ENCODE measurements at places on chromosomes 13 and 19.

GRCh38 chr13:110331362-110331761 is 24.3 kb downstream of the COL4A2 start:
- no peak for DNase-seq

DNA sequence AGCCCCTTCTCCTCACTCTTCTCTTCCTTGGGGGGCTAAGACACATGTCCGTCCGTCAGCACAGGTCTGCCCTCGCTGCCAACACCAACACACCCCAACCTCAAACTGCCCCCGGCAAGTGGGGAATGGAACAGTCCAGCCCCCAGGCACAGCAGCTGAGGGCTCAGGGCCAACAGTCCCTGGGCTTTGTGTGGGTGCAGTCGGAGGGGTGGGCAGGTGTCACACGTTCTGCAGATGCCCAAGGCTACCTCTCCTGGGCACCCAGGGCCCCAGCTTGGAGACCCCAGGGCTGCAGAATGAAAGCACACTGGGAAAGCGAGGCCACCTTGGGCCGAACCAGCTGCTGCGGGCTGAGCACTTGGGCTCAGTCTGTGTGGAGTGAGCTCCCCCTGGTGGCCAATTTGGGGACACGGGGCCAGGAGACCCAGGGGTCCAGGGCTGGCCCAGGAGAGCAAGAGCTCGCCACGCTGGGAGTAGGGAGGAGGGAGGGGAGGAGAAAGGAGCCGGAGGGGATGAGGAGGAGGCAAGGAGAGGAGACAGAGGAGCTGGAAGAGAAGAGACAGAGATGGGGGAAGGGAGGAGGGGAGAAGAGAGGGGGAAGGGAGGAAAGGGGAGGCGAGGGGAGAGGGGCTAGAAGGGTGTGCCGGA is 14.0 kb upstream of the ATP8B3 start:
- DNase-seq, result peak; percentile 73

DNA sequence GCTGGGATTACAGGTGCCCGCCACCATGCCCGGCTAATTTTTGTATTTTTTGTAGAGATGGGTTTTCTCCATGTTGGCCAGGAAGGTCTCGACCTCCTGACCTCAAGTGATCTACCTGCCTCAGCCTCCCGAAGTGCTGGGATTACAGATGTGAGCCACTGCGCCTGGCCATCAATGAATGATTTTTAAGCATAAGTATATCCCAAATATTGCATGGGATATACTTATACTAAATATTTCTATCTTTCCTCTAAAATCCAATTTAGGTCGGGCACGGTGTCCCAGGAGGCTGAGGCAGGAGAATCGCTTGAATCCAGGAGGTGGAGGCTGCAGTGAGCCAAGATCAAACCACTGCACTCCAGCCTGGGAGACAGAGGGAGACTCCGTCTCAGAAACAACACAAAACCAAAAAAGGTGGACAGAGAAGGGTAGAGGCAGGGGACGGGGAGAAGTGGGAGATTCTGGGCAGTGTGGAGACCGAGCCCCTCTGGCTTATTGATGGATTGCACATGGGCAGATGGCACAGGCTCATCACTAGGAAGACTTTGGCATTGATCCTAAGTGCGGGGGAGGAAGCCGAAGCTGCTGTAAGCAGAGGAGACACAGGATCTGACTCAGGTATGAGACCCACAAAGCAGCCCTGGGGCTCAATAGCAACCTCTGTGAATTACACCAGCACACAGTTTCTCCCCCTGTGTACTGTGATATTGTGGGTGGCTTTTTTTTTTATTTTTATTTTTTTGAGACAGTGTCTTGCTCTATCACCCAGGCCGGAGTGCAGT is 13.5 kb downstream of the ARRDC5 start:
- no peak for DNase-seq

DNA sequence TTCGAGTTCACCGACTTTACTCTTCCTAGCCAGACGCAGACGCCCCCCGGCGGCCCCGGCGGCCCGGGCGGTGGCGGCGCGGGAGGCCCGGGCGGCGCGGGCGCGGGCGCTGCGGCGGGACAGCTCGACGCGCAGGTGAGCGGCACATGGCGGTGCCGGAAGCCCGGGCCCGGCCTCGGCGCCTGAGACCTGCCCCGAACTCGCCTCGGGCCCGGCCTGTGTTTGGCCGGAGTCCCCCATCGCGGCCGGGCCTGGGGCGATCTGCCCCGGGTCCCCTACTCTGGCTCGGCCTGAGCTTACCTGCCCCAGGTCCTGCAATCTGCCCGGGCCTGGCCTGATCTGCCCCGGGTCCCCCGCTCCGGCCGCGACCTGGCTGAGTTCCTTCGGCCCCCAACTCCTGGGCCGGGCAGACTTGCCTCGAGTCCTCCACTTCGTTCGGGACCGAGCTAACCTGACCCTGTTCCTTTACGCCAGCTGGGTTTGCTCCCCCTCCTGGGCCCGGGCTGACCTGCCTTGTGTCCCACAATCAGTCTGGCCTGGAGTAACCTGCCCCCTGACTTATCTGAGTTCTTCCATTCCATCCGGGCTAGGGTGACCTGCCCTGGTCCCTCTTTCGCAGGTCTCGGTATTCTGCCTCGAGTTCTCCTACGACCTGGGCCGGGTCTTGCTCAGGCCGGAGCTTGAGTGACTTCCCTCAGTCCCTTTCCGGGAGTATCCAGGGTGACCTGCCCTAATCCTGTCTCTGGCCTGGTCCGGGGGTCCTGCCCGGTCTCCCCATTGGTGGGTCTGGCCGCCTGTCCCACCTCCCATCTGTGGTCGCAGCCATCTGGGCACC is 764 bp downstream of the UPF1 start:
- peak; percentile 25 for DNase-seq

DNA sequence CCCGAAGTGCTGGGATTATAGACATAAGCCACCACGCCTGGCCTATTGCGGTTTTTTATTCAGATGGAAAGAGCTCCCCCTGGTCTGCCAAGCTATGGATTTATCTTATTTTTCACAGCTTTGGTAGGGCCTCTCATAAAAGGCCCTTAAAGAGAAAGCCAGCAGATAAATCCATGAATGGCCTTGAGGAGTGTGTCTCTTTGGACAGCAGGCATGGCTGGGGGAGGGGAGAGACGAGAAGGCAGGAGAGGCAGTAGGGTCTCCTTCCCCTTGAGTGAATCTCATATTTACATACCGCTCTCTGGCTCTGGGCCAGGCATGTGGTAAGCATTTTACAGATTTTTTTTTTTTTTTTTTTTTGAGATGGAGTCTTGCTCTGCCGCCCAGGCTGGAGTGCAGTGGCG is 25.2 kb downstream of the MARK4 start:
- no peak for DNase-seq

DNA sequence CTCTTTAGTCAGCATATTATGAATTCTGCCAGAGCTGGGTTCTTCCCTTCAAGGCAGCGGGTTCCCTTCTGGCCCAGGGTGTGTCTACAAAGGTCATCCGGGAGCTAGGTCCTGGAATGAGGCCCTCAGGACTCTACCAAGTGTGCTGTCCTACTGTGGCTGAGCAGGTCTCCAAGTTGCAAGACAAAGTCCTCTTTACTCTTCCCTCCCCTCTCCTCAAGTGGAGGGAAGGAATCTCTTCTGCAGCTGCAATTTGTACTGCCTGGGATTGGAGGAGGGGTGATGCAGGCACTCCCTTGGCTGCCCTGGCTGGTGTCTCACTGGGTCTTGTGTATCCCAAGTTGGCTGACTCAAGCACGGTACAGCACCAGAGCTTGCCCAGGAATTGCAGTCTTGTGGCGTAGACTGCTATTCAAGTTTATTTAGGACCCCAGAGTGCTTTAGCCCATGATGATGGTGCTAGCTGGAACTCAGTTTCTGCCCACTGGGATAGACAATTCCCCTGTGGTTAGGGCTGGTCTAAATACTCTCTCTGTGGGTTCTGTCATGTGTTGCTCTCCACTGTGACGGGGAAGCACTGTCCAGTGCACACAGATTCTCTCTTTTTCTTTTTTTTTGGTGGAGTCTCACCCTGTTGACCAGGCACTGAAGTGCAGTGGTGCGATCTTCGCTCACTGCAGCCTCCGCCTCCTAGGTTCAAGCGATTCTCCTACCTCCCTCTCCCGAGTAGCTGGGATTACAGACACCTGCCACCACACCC is 28.5 kb downstream of the RFC3 start:
- no peak for DNase-seq

DNA sequence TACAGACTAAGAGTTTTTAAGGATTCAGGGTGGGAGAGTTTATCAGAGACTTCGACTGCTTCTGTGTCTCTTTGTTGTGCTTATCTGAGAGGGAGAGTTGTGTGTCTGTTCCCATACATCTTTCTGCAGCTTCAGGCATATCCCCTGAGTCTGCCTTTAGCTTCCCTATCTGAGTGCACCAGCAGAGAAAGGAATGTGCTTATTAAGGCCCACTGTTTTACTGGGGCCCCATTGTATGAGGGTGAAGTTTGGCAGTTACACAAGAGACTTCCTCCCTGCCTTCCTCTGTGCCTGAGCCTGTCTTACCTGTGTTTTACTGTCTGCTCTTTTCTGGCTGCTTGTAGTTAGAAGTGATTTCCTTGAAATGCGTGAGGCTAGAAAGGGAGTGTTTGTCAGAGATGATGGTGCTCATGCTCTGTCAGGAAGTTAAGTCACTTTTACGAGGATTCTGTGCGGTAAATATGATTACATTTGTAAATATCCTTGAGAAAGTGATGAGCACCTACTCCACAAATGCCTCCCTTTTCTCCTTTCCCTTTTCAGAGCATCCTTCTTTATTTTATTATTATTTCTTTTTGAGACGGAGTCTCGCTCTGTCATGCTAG is 1228.9 kb upstream of the MIR17HG start:
- DNase-seq, result no peak

- DNase-seq, result no peak
Observed at GRCh38 chr13:26680123-26680450, 80.5 kb downstream of the GPR12 start.

DNA sequence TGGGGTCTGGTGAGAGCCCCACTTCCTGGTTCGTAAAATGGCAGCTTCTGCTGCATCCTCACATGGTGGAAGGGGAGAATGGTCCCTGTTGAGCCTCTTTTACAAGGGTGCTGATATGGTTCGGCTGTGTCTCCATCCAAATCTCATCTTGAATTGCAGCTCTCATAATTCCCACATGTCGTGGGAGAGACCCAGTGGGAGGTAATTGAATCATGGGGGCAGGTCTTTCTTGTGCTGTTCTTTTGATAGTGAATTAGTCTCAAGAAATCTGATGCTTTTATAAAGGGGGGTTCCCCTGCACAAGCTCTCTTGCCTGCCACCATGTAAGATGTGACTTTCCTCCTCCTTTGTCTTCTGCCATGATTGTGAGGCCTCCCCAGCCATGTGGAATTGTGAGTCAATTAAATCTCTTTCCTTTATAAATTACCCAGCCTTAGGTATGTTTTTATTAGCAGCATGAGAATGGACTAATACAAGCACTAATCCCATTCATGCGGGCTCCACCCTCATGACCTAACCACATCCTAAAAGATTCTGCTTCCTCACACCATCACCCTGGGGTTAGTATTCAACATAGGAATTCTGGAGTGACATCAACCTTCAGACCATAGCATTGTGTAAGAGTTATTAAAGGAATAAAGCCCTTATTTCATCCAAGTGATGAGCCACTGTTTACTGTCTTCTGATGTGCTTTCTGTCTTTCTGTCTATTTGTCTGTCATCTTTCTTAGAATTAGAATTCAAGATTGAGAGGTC is 159.0 kb upstream of the IRS2 start:
- no peak for DNase-seq

DNA sequence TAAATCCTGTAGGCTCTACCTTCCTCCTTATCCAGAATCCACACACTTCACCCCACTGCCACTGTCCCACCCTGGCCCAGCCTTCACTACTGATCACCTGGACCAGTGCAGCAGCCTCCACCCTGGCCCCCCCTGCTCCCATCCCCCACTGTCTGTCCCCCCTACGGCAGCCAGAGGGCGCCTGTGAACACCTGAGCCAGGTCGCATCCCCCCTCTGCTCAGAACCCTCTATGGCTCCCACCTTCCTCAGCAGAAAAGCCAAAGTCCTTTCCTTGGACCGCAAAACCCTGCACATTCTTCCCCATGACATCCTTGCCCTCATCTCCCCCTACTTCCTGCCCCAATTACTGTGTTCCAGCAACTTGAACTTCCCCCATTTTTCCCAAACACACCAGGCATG is 20.6 kb downstream of the ELAVL3 start:
- no peak for DNase-seq

GRCh38 chr13:110319774-110320509 is 12.9 kb downstream of the COL4A2 start:
- DNase-seq, result no peak

DNA sequence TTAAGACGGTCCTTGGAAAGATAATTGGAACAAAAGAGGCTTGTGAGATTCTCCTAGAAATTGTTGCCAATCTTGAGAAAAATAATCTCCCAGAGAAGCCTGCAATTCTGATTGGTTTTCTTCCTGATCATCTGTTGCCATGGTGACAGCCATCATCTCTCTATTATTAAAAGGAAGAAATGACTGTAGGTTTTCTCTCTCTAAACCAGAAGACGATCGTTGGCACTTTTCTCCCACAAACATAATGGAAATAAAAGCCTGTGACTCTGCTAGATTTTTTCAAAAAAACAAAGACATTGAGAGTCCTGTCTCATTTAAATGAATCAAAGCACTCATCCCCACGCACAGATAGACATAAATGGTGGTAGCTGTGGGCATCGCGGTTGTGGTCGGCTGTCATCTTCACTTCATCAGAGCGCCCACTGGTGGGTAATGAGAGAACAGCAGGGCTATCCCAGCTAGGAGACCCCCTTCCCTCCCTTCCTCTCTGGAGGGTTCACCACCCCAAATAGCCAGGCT is 21.7 kb upstream of the CALM3 start:
- DNase-seq, result no peak

GRCh38 chr19:13959141-13959961 is 7.0 kb downstream of the DCAF15 start:
- DNase-seq, result no peak

GRCh38 chr13:20161275-20161950 is 561 bp upstream of the GJA3 start:
- DNase-seq, result peak; percentile 80

DNA sequence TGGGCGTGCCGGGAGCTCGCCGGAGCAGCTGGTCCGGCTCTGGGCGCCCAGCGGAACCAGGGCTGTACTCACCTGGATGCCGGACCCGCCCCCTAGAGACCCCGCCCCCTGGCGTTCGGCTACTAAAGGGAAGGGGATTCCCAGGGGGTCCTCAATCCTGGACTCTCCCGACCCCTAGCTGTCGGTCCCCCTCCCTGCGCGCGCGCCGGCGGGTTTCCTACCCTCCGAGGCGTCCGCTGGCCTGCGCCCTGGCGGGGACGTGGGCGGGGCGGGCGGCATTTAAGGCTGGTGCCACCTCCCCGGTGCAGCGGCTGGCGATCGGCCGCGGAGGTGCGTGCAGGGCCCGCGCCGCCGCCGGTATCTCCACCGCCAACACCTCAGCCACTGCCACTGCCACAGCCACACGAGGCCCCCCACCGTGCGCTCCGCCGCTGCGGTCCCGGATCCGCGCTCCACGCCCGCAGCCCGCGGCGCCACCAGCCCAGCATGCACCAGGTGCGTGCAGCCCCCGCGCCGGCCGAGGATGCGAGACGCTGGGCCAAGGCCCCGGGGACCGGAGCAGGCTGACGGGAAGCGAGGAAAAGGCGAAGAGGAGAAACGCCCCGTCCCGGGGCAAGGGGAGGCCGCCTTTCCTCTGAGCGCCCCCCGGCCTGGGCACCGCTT is at the start of gene ATP12A:
Gene ATP12A (plus strand): TSS at position 151 of the 663 bp plus-strand sequence. CDS start 336 bp downstream, at position 487.
- DNase-seq, result no peak
